ENCODE measurements at places on chromosomes 13 and 19.

GRCh38 chr19:38809592-38810252, 3.0 kb downstream of the LGALS4 start:
- DNase-seq: no peak

DNA sequence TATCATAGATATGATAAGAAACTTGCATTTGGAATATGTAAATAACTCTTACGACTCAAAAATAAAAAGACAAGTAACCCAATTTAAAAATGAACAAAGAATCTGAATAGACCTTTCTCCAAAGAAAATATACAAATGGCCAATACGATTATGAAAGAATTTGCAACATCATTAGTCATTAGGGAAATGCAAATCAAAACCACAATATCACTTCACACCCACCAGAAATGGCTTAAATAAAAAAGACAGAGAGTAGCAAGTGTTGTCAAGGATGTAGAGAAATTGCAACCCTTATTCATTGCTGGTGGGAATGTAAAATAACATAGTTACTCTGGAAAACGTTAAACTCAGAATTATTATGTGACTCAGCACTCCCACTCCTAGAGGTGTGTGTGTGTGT, 226.6 kb upstream of the MAB21L1 start:
- no peak for DNase-seq

DNA sequence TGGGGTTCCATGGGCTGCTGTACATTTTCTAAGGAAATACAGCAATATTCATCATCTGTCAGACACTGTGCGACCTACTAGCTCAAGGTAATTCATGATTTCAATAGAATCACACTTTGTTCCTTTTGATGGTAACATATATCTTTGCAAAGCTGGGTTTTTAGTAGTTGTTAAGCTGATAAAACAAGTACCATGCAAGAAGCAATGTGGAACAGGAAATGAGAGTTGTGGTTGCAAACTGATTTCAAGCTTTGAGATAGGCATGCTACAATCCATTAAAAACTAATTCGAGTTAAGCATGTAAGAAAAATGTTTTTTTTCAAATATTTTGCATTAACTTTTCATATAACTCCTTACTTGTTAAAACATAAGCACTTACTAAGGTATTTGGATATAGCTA, 6.8 kb upstream of the MBNL2 start:
- no peak for DNase-seq

DNA sequence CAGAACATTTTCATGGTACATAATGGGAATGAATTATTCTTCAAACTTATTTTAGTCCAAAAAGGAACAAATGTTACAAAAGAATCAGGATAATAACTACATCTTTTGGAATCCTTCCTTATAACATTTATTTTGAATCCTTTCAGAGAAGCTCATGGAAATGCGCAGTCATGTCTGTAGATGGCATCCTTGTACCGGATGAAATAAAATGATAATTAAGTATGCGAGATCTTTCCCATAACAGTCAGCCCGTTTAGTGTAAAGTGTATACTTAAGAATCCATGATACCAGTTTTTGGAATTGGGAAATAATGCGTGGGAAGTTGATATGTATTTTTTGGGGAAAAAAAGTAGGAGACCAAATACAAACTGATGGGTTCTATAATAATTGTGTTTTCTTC, 418.8 kb downstream of the GPC5 start:
- no peak for DNase-seq

DNA sequence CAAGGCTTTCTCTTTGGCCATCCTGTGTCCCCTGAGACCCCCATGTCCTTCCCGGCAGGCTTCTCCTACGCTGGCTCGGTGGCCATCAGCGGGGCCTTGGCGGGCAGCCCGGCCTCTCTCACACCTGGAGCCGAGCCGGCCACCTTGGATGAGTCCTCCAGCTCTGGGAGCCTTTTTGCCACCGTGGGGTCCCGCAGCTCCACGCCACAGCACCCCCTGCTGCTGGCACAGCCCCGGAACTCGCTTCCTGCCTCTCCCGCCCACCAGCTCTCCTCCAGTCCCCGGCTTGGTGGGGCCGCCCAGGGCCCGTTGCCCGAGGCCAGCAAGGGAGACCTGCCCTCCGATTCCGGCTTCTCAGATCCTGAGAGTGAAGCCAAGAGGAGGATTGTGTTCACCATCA, 14.2 kb downstream of the PLEKHJ1 start:
- DNase-seq: no peak

DNA sequence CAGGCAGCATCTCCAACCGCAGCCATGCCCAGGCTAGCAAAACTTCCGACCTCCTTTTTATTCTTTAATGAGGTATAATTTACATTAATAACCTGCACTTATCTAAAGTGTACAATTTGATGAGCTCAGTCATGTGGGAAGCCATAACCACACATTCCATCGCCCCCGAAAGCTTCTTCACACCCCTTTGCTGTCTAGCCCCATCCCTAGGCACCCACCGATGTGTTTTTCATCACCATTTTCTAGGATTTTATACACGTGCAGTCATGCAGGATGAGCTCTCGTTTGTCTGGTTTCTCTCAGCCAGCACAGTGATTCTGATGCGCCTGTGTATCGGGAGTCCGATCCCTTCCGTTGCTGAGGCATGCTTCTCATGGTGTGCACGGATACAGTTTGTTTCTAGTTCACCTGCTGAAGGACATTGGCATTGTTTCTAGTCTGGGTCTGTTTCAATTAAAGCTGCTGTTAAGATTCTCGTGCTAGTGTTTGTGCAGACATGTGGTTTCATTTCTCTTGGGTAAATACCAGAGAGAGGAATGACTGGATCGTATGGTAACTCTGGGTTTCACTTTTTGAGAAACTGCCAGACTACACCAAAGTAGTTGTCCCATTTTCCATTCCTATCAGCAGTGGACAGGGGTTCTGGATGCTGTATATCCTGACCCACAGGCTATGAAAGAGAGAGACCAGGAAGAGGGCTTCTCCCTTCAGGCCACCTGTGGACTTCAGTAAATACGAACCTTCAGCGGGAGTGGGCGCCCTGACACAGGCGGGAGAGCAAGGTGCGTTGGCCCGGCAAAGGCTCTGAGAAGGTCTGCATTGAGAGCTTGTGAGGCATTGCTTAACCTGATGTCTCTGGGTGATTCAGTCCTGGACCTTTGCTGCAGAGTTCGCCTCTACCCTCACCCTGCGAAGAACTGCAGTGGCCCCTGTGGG, 4.9 kb downstream of the AP1M1 start:
- DNase-seq: no peak

GRCh38 chr13:50894012-50894411, 15.6 kb upstream of the RNASEH2B start:
- no peak for DNase-seq

GRCh38 chr13:113816946-113817859, 46.7 kb downstream of the GAS6 start:
- peak; percentile 36 for DNase-seq

DNA sequence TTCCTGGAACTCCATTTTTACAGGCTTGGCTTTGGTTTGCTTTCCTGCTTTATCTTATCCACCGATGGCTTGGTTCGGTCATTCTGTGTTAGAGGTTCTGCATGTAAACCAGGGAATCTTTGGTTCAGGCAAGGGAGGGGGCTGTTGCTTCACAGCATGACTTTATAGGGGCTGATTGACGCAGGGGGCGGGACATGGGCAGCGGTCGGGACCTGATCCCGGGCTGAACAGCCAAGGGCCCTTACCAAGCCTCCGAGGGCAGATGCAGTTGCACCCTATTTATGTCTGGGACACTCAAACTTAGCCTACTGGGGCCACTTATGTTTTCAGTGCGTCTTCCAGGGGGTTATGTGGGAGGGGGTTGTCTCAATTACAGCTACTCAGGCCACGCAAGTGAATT, 312.4 kb downstream of the ZNF536 start:
- no peak for DNase-seq

GRCh38 chr19:58372311-58373133, 8.3 kb downstream of the ZNF837 start:
- DNase-seq: no peak

DNA sequence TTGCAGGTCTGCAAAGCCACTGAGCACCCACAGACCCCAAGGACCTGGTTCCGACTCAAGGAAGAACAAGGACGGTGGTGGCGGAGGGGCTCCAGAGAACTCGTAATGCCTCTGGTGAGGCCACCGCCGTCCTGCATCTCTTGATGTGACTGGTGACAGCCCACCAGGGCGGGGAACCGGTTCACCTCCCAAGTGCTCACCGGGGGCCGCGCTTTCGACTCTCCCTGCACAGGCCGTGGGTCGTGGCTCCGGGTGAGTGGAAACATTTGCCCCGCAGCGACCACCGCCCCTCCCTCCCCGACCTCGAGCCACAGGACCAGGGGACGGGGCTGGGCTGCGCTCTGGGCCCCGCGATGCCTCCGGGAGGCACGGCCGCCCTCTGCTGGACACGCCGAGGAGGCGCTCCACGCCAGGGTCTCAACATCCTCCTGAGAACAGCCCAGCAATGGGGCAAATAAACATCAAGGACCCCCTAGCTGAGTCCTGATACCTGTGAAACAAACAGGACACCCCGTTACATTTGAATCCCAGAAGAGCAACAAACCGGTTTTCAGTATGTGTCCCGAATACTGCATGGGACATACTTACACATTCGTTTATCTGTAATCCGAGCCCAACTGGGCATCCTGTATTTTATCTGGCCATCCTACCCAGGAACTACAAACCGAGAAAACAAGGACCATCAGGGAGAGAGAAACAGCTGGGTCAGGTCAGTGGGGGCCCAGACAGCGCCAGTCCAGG, 3.9 kb upstream of the PLPP2 start:
- DNase-seq: no peak

DNA sequence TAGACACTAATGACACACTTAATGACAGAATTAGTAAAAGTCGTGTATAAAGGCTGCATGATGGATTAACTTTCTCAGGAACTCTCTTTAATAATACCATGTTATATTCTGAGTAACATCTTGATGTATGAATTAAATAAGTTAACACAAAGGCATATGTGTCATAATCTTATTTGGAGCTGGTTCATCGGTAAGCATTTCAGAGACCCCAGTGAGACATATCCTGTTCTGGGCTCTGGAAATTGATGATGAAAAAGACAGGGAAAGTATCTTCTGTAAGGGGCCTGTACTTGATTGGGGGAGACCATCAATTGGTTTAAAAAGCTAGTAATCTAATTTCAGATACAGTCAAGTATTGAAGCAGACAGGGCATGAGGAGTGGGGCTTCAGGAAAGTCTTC, 547.9 kb downstream of the GPC6 start:
- DNase-seq: no peak

- no peak for DNase-seq
These were observed 382.8 kb downstream of the FOXO1 start for GRCh38 chr13:40283666-40284065.

DNA sequence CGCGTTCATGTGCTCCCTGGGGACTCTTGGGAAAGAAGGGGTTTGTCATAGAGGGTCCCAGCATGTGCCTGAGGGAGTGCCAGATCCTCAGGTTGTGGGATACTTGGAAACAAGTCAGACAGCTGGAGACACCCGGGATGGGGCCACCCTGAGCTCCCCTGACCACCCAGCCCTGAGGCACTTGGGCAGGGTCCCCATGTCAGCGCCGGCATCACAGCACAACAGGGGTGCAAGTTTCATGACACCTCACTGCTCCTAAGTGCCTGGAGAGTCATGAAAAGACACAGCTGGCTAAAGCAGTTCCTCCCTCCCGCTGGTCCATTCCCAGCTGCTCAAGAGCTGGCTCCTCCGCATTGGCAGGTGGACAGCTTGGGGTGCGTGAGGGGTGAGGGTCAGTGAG, 102.7 kb downstream of the KDM4B start:
- no peak for DNase-seq

- no peak for DNase-seq
These were observed 88.1 kb downstream of the STOML3 start for GRCh38 chr13:38902551-38902950.

- DNase-seq: no peak
These were observed 412.3 kb downstream of the RFC3 start for GRCh38 chr13:34230271-34230670.

DNA sequence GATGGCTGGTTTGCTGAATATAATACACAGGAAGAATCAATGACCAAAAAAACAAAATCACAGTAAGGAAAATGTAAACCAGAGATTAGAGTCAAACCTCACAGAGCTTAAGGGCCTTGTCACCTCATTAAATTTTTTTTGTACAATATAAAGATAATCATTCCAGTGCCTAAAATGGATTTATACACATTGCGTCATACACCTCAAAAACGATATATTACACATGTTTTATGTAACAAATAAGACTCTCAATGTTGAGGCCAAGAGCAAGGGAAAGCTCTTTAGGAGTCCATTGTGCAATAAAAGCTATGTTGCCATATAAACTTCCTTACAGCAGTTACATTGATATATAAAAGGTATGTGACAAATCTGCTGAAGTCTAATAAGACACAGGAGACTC, 856.7 kb upstream of the SLITRK1 start:
- DNase-seq: no peak

DNA sequence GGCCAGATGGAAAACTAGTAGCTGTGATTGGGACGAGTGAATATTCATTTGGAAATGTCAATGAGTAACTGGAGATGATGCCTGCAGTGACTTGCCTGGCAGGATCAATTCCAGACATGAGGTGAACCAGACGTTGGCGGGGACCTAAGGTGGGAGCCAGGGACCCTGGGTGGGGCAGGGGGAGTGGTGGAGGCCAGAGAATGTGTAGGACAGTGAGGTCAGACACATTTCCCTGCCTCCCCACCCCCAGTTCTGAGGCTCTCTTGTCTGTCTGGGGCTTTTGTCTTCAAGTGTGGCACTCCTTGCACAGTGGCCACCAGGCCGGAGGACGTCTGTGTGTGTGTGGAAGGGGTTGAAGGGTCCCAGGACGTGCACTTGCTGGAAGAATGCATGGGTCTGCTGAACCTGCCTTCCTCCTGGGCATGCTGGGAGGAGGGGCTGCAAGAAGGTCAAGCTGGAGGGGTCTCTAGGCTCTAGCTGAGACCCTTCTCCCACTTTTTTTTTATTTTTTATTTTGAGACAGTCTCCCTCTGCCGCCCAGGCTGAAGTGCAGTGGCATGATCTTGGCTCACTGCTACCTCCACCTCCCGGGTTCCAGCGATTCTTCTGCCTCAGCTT, 51.6 kb downstream of the CHST8 start:
- no peak for DNase-seq

GRCh38 chr19:991174-991931, 7.2 kb downstream of the WDR18 start:
- no peak for DNase-seq

GRCh38 chr13:50915565-50915964, 6.0 kb downstream of the RNASEH2B start:
- no peak for DNase-seq

- DNase-seq: no peak
These were observed 5.3 kb upstream of the ZNF599 start for GRCh38 chr19:34778342-34778741.

Data from hypothalamus (tissue), 51 donors.